ENCODE measurements at places on chromosomes 1 and 21.

GRCh38 chr1:1917995-1918900 is 831 bp downstream of the TMEM52 start:
- peak; percentile 38 for DNase-seq

DNA sequence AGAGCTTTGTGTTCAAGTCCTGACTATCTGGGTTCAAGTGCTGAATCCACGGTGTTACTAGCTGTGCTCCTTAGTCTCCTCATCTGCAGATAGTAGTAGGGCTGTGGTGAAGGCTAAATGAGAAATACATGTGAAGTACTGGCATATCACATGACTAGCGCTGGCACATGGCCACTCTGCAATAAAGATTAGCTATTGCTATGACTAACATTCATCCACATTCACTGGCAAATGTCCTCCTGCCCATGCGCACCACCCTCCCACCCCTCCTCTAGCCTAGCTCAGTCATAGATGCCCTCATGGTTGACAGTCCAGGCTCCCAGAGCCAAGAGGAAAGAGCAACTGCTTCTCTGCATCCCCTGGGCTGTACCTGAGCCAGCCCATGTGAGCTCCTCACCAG is 8.5 kb upstream of the COL8A2 start:
- peak; percentile 69 for DNase-seq

- no peak for DNase-seq
These were observed 59.6 kb downstream of the SDCCAG8 start for GRCh38 chr1:243315455-243315854.

DNA sequence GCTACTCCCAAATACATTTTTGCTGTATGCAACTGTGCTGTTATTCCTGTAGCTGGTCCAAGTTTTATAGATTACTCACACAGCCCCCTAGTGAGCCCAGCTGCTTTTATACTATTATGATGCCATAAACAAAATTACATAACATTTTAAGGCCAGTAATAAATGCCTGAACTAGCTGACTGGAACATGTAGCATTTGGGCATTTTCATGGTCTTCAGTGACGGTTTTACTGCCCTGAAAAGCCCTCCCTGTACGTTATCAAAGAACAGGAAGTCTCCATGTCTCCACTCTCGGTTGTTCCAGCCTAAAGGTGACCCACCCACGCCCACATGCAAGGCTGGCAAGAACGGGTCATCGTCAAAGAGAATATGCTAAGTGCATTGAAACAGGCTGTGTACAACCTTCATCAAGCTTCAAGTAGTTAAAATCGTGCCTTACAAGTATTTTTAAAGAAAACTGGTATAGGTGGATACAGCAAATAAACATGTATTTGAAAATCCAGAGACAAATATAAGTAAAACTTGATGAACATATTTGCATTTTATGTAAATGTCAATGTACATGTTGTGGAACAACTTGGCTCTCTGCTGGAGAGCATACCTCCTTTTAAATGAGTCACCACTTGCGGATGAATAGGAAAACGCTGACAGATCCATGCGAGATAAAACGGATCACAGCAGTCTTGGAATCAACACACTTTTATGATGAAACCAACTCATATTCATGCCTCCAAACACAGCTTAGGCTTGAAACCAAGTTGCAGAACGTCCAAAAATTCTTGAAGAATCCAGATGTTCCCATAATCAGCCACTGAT is 520.5 kb downstream of the SMYD3 start:
- DNase-seq: no peak

- DNase-seq: no peak
These were observed 26.6 kb upstream of the PIGK start for GRCh38 chr1:77245830-77246229.

- no peak for DNase-seq
These were observed 160.9 kb upstream of the SYT6 start for GRCh38 chr1:114314576-114314975.

- no peak for DNase-seq
These were observed 105.5 kb downstream of the HHAT start for GRCh38 chr1:210434223-210434622.

DNA sequence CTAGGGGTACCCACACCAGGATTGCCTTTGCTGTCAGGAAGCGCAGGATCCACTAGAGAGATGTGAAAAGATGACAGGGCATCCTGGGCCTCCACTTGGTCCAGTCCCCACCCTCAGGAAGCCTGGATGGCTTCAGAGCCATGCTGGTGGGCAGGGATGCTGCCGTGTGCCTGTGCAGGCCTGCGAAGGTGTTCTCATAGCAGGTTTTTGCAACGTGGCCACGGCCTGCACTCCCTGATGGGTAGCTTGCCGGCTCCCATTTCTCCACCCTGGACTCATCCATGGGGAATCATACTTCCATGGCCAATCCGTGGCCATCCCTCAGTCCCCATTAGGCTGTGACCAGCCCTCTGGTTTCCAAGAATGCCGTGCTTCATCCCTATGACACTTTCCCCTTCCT is 34.1 kb upstream of the CNTN2 start:
- no peak for DNase-seq

DNA sequence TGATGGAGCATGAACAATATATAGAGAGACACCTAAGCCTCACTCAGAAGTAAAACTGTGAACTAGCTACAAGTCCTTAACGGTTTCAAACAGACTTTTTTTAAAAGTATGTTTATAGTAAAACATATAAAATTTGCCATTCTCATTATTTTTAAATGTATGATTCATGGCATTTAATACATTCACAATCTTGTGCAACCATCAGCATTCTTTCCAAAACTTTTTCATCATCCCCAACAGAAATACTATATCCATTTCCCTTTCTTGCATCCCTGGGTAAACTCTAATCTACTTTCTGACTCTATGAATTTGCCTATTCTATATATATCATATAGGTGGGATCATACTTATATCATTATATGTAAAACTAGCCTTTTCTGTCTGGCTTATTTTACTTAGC is 25.5 kb downstream of the EVI5 start:
- no peak for DNase-seq

- DNase-seq: no peak
These were observed 701.0 kb downstream of the PTPRU start for GRCh38 chr1:29937356-29937755.

- DNase-seq: peak; percentile 51
These were observed 296.6 kb downstream of the OMA1 start for GRCh38 chr1:58249737-58250586.

DNA sequence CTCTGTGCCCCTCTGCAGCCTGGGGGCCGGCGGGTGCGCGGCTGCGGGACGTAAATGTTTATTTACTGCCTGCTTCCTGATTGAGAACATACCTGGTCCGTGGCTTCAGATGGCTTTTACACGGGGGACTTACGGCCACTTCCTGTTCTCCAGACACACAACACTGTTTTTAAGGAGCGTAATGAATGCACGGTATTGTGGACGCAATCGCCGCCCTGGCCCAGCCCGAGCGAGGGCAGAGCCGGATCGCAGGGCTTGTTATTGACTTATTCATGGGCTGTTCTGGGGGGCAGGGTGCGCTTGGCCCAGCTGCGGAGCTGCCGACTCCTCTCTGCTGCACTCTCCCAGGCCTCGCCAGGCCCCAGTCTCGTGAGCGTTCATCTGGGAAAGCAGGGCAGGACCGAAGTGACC is 52.8 kb upstream of the ACTRT2 start:
- peak; percentile 51 for DNase-seq

GRCh38 chr1:1033731-1034438 is 14.0 kb downstream of the AGRN start:
- DNase-seq: no peak

GRCh38 chr1:33397994-33398393 is 32.9 kb downstream of the PHC2 start:
- DNase-seq: no peak

- DNase-seq: no peak
These were observed 522.6 kb upstream of the PLXNA2 start for GRCh38 chr1:208766832-208767231.

DNA sequence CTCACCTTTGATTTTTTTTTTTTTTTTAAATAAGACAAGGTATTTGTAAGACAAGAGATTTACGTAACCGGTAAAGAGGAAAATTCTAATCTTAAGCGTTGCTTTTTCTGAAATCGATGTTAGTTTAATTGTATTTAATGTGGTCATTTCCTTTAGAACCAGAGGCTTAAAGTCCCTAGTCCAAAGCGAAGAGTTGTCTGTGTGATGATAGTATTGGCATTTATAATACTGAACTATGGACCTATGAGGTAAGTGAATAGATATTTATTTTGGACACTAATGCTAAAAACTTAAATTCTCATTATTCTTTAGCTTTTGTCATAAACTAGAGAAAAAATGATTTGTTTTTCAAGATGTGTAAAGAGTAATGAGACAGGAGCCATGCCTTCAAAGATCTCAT is 54.8 kb downstream of the ATF6 start:
- DNase-seq: no peak

DNA sequence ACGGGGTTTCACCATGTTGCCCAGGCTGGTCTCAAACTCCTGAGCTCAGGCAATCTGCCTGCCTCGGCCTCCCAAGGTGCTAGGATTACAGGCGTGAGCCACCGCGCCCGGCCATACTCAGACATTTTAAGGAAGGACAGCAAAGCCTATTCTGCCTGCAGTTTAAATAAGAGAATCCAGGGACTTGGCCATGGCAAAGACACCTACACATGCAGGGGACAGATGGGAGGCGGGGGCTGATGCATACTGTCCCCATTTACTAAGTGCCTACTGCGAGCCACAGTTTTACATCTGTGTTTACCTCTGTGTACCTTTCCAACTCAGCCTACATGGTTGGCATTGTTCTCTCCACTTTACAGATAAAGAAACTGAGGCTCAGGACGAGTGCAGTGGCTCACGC is 25.4 kb downstream of the LDLRAD2 start:
- no peak for DNase-seq

DNA sequence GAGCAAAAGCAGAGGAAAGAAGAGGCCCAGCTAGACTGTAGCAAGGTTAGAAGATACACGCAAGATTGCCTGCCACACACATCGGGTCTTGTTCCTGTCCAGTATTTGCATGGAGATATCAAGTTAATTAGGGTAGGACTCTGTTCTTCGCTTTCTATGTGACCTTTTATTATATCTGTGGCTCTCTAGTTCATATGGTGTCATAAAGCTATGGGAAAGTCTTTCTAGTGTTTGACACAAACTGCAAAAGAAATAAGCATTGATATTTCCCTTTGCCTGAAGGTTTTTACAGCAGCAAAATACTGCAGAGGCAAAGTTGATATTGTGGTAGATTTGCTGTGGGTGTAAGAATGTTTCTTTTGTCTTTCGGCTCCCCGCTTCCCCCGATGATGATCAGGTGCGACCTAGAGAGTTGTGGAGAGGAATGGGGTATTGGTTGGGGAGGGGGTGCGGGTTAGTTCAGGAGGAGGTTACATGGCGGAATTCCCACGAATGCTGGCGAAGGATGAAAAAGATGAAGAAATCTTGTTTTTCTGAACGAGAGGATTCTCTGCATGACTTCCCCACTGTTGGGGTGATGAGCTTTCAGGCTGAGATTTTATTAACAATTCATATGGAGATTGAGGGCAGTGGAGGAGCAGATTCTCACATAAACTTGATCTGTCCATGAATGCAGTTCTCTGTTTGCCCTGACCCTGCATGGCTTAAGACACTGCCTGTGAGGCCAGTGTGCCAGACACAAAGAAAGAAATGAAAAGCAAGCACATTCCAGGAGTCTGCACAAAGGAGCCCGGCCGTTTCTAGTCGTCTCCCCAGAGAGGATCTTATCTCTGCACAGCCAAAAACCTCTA is 550.2 kb downstream of the USP25 start:
- DNase-seq: peak; percentile 65

- DNase-seq: no peak
These were observed 2.3 kb upstream of the CD55 start for GRCh38 chr1:207319199-207319598.

DNA sequence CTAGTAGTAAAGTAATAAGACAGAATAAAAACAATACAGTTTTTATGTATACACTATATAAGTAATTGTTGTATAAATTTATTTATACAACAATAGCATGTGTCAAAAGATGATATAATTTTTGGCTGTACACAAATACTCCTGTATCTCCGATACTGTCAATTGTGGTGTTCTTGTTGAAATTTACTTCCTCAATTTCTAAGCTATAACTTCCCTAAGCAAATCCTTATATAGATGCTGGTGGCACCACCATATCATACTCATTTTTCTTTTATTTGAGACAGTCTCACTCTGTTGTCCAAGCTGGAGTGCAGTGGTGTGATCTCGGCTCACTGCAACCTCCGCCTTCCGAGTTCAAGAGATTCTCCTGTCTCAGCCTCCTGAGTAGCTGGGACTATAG is 141.0 kb upstream of the HP1BP3 start:
- no peak for DNase-seq

DNA sequence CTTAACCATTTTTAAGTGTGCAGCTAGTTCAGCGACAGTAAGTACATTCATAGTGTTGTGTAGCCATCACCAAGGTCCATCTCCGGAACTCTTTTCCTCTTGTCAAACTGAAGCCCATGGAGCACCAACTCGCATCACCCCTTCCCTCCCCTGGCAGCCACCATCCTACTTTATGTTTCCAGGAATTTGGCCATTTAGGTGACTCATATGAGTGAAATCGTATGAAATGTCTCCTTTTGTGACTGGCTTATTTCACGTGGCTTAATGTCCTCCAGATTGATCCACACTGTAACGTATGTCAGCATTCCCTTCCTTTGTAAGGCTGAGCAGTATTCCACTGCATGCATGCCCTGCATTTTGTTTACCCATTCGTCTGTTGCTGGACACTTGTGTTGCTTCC is 2.5 kb downstream of the COL6A2 start:
- DNase-seq: peak; percentile 30

- no peak for DNase-seq
These were observed 17.0 kb downstream of the TNNT2 start for GRCh38 chr1:201360486-201360885.

DNA sequence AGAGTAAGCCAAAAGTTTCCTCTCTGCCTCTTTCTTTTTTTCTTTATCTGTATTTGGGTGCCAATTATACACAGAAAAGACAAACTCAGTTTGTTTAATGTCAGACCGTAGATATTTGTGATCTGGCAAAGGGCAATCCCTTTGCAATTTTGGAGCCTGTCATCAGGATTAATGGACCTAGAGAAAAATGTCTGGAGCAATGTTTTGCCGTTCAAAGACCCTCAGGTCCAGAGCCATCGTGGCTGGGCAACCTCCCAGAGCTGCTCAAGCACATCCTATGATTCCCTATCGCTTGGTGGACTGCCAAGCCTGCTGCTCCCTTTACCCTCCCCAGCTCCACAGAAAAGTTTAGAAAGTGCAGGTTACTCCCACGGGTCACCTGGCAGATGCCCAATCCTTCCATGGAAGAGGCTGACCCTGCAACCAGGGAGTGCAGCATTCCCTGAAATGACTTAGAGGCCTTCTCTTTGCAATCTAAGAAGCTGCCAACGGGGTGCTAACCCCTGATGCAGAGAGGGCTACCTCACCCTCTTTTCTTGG is 112.5 kb upstream of the NGF start:
- no peak for DNase-seq

GRCh38 chr1:84078108-84078841 is 65.8 kb upstream of the PRKACB start:
- no peak for DNase-seq

DNA sequence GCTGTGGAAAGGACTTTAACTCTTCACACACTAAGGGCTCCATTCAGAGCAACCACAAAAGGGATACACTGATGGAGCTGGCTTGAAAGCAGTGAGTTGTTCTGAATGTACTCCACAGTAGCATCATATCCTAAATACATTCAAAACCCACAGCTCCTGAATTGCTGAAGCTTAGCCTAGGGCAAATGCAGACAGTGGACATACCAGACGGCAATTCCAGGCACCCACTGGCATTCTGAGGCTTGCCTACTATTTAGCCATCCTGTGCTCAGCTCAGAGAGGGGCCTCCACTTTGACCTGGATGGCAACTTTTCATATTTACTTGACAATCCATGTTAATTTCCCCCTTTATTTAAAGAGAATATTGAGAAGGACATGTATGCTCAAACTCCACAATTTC is 303.5 kb downstream of the NTNG1 start:
- DNase-seq: no peak

GRCh38 chr1:201508809-201509208 is 1.9 kb upstream of the CSRP1 start:
- no peak for DNase-seq
